Small intestine (tissue), 16 donors: ENCODE measurements at places on chromosomes 11 and 22.

- no peak for DNase-seq
Measured at GRCh38 chr22:43001271-43002201, 13.4 kb downstream of the PACSIN2 start.

DNA sequence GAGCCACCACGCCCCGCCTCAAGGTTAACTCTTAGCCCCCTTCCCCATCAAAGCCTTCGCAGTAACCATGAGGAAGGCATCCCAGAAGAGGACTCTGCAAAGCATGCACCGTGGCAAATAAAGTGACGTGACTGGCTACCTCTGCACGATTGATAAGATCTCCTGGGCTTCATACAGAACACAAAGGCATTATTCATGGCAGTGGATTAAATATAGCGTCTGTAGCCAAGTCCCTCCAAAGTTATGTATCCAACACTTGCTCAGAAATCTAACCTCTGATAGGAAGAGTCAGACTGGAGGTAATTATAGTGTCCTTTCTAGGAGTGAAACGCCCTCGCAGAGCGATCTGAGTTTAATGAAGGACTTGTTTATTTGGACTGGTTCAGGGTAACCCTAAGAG lies 22.4 kb downstream of the CPT1A start:
- no peak for DNase-seq

DNA sequence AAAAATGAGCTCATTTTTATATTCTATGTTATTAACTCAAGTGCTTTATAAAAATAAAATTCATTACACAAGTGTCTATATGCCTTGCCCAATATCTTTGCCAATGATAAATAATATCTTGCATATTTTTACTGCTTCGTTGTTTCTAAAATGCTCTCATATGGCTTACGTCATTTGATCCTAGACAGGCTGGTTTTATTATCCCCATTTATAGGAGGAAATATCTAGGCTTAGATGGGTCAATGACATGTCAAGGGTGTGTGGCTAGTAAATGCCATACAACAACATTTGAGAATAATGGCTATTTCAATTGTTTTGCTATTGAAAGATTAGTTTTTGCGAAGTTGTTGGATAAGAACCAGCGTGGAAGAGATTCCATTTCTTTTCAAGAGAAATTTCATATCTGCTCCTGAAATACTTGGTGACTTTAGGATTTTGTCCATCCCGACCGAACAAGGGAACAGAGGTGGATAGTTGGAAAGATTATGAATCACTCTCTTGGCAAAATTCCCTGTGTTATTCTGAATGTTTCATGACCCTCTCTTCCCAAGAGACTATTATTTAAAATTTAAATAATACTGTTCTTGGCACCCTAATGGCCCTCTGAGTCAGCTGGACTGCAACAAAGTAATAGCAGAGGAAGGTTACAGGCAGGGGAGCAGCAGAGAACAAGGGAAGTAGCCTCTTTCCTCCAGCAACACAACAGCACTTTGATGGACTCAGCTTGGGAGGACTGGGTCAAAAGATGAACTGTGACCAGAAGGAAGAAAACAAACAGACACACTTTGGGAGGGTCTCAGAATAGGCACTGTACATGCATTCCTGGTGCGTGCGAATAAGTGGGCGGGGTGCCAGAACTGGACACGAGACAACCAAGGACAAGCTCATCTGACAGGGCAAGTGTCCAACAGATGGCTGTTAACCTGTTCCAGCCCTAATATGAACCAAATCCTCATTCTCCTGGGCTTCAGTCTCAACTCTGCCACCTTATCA lies 94.5 kb downstream of the ME3 start:
- DNase-seq = no peak

- DNase-seq = no peak
Measured at GRCh38 chr22:40748388-40749355, 69.4 kb downstream of the MCHR1 start.

DNA sequence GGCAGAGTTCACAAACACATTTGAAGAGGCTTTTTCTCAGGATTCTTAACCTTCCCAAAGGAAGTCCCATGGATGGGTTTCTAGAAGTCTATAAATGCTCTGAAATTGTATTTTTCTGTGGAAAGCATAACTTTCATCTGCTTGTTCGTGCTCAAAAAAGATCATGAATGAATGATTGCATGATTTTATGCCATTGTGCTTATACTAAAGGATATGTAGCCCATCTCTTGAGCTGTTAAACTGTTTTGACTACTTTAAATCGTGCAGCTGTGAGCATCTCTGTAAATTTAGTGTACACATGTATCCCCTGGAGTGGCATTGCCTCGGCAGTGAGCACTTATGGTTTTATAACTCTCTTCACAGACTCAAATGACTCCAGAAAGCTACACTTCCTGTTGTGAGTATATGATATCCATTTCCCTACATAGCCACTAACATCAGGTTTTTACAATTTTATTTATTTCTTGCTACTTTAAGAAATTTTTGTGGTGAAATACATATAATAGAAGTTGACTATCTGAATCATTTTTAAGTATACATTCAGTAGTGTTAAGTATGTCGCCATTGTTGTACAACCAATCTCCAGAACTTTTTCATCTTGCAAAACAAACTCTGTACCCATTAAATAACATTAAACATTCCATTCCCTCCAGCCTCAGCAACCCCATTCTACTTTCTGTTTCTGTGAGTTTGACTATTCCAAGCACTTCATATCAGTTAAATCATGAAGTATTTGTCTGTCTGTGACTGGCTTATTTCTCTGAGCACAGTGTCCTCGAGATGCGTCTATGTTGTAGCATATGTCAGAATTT lies 8.0 kb downstream of the NEAT1 start:
- DNase-seq = peak; percentile 64

DNA sequence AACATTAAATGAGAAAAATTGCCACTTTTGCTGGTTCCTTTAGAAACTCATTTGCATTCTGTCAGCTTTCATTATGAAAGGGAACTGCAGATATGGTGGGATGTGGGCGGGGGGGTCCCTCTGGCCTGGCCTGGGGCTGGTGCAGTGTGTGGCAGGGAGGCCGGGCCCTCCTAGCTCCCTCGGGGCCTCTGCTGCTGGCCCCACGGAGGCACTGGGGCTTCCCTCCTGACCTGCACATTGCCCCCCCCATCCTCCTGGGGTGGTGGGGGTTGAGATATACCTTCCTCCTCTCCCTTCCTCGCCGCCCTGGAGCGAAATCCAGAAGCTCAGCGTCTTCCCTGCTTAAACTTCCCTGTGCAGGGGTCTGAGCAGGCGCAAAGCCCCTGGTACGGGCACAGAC lies 1005.9 kb downstream of the BRD1 start:
- DNase-seq = no peak

DNA sequence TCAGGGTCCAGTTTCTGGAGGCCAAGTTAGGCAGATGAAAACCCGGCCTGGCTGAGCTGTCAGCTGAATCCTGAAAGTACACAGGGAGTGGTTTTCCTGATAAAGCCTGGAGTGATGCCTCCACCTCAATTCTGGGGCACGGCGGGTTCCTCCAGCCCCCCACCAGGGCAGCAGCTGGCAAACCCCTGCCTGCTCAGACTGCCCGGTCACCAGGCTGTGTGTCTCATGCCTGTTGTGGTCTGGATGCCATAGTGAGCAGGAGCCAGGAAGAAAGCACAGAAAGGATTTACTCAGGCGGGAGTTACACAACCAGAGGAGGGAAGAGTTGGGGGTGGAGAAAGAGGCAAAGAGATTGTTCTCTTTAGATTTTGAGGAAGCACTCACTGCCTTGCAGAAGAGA lies 119.9 kb upstream of the RASSF10 start:
- no peak for DNase-seq
